ENCODE measurements at places on chromosomes 3 and 15. TPM values are rescaled to one million over a fixed set of nuclear protein-coding genes. Genes with fewer than 3 reads are reported as not detected.

The CHL1 gene
- total RNA-seq: 47.3 TPM

The NANOGP8 gene
- 0.53 TPM for total RNA-seq

The NEK10 gene
- 7.5 TPM for total RNA-seq

The GOLGA8R gene
- total RNA-seq: 5.3 TPM

The NLGN1 gene
- total RNA-seq: 51.8 TPM

The TPM1 gene
- total RNA-seq: 1,685 TPM

The ABI3BP gene
- total RNA-seq: 103 TPM

The PARP15 gene
- 1.3 TPM for total RNA-seq

The IGSF10 gene
- 23.2 TPM for total RNA-seq

The C3orf22 gene
- not detected for total RNA-seq

The KLHL40 gene
- 3.5 TPM for total RNA-seq

The P2RY14 gene
- 2.6 TPM for total RNA-seq

All from urinary bladder (tissue), 4 donors.